ENCODE measurements at places on chromosomes 6 and 20.

DNA sequence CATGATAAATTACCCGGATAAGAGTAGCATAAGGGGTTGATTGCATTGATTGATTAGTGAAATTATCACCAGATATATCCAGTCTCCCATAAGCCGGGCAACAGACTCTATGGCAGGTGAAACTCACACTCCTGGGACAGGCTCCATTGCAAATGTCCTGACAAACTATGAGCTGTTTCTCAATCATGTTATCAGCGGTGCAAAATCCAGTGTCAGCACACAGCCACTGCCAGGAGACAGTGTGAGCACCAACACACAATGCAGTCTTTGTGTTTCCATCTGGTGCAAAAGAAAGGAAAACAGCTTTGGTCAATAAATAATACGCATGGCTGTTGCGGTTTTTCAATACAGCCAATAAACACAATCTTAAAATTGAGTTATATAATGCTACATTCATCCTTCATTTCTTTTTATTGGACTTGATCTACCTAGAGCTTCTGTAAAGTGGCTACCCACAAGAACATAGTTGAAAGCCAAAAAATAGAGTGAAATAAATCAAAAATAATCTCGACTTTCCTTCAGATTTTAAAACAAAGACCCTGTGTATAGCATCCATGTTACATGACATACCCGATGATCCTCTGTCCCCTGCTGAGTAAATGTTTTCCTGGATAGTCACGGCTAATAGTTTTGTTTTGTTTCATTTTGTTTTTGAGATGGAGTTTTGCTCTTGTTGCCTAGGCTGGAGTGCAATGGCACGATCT, 64.3 kb upstream of the AFDN start:
- no peak for DNase-seq

DNA sequence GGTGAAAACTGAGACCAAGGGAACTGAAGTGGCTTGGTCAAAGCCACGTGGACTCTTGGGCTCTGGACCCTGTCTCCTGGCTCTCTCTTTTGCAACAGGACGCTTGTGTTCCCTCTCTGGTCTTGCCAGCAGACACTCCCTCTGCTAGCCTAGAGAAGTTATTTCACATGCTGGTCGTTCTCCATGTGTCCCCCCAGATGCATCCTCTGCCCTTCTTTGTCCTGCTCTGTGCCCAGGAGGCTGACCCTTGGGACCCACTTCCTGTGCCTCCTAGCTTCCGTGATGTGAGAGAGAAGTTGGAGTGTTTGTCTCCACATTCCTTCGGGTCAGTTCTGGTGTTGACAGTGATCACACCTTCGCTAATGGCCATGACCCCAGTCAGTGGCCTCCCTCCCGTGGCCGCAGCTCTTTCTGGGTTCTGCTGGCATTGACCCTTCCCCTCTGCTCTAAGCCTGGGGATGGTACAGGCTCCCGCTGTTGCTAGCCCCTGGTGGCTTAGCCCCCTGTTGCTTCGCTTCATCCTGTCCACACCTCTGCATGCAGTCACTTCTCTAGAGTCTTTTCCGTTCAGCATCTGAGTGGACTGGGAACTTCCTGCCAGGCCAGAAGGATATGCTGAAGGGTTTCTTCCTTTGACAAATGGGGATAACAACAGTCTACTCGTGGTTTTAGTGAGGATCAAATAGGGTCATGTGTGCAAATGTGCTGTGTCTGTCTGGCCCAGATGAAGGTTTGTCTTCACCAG, 70.1 kb upstream of the BMP2 start:
- DNase-seq: no peak

DNA sequence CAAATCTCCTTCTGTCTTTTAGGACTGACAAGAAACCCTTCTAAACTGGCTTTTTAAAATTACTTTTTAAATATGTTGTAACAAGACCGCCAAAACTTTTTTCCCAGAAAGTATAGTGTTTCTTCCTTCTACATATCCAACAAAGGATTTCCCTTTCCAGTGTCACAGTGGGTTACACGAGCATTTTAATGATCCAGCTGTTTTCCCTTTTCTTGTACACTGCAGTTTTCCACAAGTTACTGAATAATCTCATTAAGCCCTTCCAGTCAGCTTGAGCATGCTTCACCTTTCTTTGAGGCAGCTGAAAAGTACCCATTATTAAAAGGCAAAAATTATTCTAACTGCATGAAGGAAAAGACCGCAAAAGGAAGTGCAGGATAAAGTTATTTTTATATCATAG, 48.6 kb downstream of the CD24 start:
- DNase-seq: no peak

- DNase-seq: no peak
Observed at GRCh38 chr6:11675601-11676000, 103.0 kb downstream of the ADTRP start.

GRCh38 chr20:47243532-47244305, 112.8 kb downstream of the ZMYND8 start:
- DNase-seq: no peak

GRCh38 chr6:122839472-122839871, 50.4 kb downstream of the SMPDL3A start:
- DNase-seq: peak; percentile 9

- no peak for DNase-seq
Observed at GRCh38 chr20:967796-968742, 34.0 kb downstream of the RSPO4 start.

GRCh38 chr6:14910692-14911547, 334.9 kb upstream of the JARID2 start:
- no peak for DNase-seq

- DNase-seq: no peak
Observed at GRCh38 chr6:156395276-156395675, 381.9 kb upstream of the ARID1B start.

Data from stimulated activated CD8-positive, alpha-beta memory T cell treated with anti-CD3 and anti-CD28 coated beads, Interleukin-2, amount 100 ng/mL, for 1 hour (primary cell).